ENCODE measurements at places on chromosomes 6 and 20. TPM values are rescaled to one million over a fixed set of nuclear protein-coding genes. Genes with fewer than 3 reads are reported as not detected.

Gene GSTA3
- 40.1 TPM for total RNA-seq

Gene OOEP
- 0.74 TPM for total RNA-seq

Gene CGAS
- 1.2 TPM for total RNA-seq

Gene C20orf202
- 0.42 TPM for total RNA-seq

Gene CCDC170
- 5.2 TPM for total RNA-seq

Gene KATNA1
- 12.5 TPM for total RNA-seq

Gene LRFN2
- not detected for total RNA-seq

Gene KIF3B
- total RNA-seq: 29.6 TPM

Gene COMMD7
- total RNA-seq: 40.7 TPM

Gene PSMB8
- total RNA-seq: 114 TPM

Gene MLN
- not detected for total RNA-seq
